H9 (cell line): ENCODE measurements at places on chromosomes 7 and 10. TPM values are rescaled to one million over a fixed set of nuclear protein-coding genes. Genes with fewer than 3 reads are reported as not detected.

SLC29A4 gene
- 12.4 and 13.3 TPM in 2 replicates for total RNA-seq

DNA sequence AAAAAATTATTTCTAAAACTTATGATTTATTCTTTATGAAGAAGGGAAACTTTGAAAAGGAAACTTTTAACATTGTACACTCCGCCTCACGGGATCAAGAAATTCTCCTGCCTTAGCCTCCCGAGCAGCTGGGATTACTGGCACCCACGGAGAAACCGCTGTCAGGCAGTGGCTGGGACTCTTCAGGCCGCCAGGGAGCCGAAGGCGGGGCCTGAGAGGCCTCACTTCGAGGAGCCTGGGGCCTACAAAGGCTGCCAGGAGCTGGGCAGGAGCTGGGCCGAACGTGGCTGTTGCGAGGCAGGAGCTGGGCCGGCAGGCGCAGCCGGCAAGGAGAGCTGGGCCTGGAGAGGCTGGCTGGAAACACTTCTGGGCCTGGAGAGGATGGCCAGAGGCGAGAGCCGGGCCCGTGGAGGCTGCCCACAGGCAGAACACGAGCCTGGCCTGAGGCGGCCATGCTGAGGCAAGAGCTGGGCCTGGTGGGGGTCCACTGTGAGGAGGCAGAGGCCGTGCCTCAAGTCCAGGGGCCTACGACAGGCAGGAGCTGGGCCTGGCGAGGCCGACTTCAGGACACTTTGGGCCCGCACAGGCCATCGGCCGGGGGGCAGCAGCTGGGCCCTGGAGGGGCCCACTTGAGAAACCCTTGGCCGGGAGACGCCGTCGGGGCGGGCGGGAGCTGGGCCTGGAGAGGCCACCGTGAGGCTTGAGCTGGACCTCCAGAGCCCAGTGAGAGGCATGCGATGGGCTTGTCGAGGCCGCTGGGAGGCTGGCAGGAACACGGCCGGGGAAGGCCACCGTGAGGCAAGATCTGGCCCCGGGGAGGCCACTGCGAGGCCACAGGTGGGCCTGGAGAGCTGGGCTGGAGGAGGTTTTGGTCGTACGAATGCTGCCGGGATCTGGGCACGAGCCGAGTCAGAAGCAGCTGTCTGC, 23.7 kb downstream of the MDH2 start:
- H3K27ac ChIP-seq, result no peak overlapping the region
- H3K4me1 ChIP-seq, result no peaks in the 10 kb centered on the region
- H3K27me3 ChIP-seq, result no peaks in the 10 kb centered on the region
- H3K4me3 ChIP-seq, result no peak overlapping the region
- DNase-seq, result peak; percentile 34

GRCh38 chr7:99394188-99394502, 14.3 kb downstream of the PDAP1 start:
- peaks cover 47% of the 10 kb centered on the region for H3K36me3 ChIP-seq
- H3K27ac ChIP-seq, result no peak overlapping the region
- peak overlapping the region; percentile 83 for H3K4me3 ChIP-seq
- peaks cover 2% of the 10 kb centered on the region; the same call in 1 of the 2 replicates for H3K4me1 ChIP-seq
- DNase-seq, result no peak
- H3K27me3 ChIP-seq, result no peaks in the 10 kb centered on the region

GRCh38 chr7:147731311-147731710, 859.3 kb upstream of the C7orf33 start:
- no peak overlapping the region for H3K27ac ChIP-seq
- no peak for DNase-seq
- peaks cover under 1% of the 10 kb centered on the region; the same call in 1 of the 2 replicates for H3K36me3 ChIP-seq
- no peak overlapping the region for H3K4me3 ChIP-seq

DNA sequence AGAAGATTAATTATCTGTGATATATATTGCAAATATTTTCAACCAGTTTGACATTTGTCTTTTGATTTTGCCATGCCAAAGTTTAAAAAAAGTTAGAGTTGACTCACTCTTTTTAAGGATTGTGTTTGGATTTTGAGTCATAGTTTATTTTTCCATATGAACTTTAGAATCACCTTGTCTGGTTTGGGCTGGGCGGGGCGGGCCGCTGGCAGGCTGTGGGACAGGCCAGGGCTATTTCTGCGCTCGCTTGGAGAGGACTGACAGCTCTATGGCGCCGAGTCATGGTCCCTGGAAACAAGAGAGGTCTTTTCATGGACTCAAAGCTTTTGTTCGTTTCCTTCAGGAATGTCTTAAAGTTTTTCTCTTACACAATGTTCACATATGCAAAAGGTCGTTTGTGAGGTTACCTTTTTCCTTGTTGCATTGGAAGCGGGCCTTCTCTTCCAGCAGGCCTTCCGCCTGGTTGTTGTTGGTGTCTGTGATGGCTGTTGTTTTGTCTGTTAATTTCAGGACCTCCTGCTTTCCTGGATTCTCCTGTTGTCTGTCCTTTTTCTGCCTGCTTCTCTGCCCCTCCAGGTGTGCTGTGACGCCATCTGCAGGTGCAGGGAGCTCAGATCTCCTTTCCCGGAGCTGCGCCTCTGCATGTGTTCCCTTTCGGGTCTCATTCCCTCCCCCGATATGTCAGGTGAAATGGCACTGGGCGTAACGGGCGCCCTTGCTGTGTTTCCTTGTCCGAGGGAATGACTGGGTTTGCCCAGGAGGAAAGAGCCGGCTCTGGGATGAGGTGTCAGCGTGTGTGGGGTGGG, 53.8 kb downstream of the INPP5A start:
- H3K36me3 ChIP-seq, result no peaks in the 10 kb centered on the region; the same call in 2 of the 3 replicates
- no peaks in the 10 kb centered on the region for H3K27me3 ChIP-seq
- H3K4me1 ChIP-seq, result no peaks in the 10 kb centered on the region
- H3K4me3 ChIP-seq, result no peak overlapping the region
- DNase-seq, result peak; percentile 75

DNA sequence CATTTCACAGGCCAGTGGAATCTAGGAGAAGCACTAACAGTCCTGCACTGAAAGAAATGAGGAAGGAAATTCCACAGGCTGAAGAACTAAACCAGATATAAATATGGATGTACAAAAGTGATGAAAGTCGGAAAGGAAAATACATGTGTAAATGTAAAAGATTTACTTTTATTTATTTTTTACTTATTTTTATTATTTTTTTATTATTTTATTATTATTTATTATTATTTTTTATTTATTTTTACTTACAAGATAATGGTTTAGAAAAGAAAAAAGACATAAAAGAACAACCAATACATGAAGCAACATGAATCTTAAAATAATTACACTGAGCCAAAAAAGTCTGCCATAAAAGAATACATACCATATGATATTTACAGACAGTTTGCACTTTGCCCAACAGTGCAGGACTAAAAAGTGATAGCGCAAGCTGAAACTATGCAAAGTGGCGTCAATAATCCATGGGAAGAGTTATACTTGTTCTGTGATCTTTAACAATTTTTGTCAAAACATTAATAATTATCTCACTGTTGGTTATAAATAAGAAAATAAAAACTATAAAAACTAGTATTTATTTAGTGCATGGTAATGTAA, 317.8 kb upstream of the MKI67 start:
- no peaks in the 10 kb centered on the region for H3K27me3 ChIP-seq
- H3K27ac ChIP-seq, result no peak overlapping the region
- H3K4me1 ChIP-seq, result no peaks in the 10 kb centered on the region; the same call in 1 of the 2 replicates
- no peak overlapping the region for H3K4me3 ChIP-seq
- no peaks in the 10 kb centered on the region for H3K36me3 ChIP-seq
- no peak for DNase-seq
